NK-92 treated with Interleukin-12 subunit alpha and Interleukin-12 subunit beta, amount 100 ng/mL, for 24 hours (cell line): ENCODE measurements at places on chromosomes 16 and 17.

- DNase-seq, result no peak
Measured at GRCh38 chr16:75236736-75237397, 14.6 kb downstream of the BCAR1 start.

- no peak for DNase-seq
Measured at GRCh38 chr17:81126281-81127132, 38.8 kb upstream of the PVALEF start.

GRCh38 chr17:40419559-40420331 lies 2.0 kb upstream of the TOP2A start:
- DNase-seq, result no peak

DNA sequence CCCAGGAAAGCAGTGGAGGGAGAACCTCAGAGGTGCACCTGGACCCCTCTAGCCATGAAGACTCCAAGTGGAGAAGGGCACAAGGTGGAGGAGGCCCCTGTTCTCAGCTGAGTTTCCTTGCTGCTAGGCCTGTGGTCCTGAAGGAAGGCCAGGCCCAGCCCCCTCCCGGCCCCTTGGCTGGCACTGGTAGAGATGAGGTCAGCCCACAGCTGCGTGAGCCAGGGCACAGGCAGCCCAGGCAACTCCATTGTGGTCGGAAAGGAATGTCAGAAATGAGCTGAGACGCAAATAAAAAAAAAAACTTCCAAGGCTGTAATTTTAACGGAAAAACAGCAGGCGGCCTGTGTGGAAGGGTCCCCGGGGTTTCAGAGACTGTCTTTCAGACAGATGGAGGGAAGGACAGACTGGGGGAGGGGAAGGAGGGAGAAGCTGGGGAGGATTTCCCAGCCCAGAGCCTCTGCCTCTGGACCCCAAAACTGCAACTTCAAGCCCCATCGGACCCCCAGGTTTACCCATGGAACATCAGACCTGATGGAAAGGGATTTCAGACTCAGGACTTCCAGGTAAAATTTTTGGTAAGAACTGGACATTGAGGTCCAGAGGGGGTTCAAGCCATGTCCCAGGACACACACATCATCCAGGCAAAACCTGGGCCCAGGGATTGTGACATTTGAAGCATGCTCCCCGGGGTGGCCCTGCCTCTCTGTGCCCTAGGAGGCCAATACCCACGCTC lies 25.6 kb upstream of the MRPS23 start:
- DNase-seq, result no peak

- no peak for DNase-seq
Measured at GRCh38 chr17:52148288-52148968, 10.1 kb downstream of the CA10 start.
